ENCODE measurements at places on chromosomes 13 and 19. TPM values are rescaled to one million over a fixed set of nuclear protein-coding genes. Genes with fewer than 3 reads are reported as not detected.
A peak's percentile ranks its signal among the peaks of the same experiment; 100 is the strongest.

DNA sequence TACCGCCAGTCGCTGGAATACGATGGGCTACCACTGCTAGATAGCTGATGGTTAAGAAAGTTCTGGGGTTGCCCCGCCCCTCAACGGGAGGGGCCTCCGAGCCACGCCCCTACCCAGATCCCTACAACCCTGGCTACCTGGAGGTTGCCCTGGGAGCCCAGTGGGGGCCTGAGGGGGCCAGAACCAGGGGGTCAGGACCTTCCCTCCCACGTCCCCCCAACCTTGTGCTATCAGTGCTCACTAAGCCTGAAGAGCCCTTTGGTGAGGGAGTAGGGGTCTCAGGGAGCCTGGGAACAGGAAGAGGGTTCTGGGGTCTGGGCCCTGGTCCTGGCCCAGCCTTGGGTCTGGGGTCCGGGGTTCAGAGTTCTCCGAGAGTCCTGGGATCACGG lies 8.9 kb downstream of the OCEL1 start:
- DNase-seq = peak; percentile 64
- H3K4me1 ChIP-seq = peaks cover 13% of the 10 kb centered on the region
- no peaks in the 10 kb centered on the region for H3K27me3 ChIP-seq
- H3K27ac ChIP-seq = peak overlapping the region; percentile 51
- H3K4me3 ChIP-seq = peak overlapping the region; percentile 6

DNA sequence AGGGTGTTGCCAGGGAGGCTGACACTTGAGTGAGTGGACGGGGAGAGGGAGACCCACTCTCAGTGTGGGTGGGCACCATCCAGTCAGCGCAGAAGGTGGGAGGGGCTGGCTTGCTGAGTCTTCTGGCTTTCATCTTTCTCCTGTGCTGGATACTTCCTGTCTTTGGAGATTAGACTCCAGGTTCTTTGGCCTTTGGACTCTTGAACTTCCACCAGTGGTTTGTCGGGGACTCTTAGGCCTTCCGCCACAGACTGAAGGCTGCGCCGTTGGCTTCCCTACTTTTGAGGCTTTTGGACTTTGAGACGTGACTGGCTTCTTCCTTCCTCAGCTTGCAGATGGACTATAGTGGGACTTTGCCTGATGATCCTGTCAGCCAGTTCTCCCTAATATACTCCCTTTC lies 4.3 kb upstream of the LENG8 start:
- no peak overlapping the region for H3K4me3 ChIP-seq
- no peaks in the 10 kb centered on the region for H3K36me3 ChIP-seq
- H3K27ac ChIP-seq = no peak overlapping the region
- peaks cover 5% of the 10 kb centered on the region for H3K4me1 ChIP-seq
- no peak for DNase-seq
- no peaks in the 10 kb centered on the region for H3K27me3 ChIP-seq

DNA sequence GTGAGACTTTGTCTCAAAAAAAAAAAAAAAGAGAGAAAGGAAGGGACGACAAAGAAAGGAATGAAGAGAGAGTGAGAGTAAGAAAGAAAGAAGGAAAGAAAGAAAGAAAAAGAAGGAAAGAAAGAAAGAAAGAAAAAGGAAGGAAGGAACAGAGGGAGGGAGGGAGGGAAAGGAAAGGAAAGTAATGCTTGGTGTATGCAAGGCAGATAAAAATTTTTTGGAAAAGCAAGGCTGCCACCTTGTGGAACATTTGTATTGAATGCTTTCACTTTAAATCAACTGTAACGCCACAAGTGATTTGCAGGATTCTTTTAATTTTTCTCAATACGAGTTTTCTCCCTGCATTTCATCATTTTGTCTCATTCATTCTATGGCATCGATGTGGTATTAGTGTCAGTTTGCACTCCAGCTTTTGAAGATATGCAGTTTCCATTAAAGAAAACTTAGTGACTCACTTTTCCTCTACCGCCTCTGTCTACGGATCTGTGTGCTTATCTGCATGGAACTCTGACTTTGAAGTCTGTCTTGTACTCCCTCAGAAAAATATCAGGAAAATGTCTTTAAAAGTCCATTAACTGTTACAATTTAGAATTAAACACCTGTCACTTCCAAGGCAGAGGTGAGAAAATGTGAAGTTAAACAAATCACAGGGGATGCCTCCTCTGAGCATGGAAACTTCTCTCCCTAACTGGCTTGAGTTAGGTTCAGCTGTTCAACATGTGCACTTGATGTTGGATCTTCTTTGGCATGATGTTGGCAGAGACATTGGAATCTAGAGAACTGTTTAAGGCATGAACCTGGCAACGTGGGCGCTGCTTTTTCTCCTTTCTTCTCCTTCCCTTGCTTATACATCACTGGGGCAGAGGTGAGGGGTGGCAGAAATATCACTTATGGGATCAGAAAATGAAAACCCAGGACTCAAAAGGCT lies 20.0 kb upstream of the ZDHHC20 start:
- H3K4me1 ChIP-seq = no peaks in the 10 kb centered on the region
- H3K4me3 ChIP-seq = no peak overlapping the region
- no peaks in the 10 kb centered on the region for H3K36me3 ChIP-seq
- H3K27me3 ChIP-seq = no peaks in the 10 kb centered on the region

The CXCL17 gene
- total RNA-seq = not detected

GRCh38 chr13:40765602-40766001 lies 5.4 kb downstream of the MRPS31 start:
- H3K4me3 ChIP-seq = no peak overlapping the region
- H3K36me3 ChIP-seq = no peaks in the 10 kb centered on the region
- no peaks in the 10 kb centered on the region for H3K4me1 ChIP-seq
- DNase-seq = no peak
- H3K27ac ChIP-seq = no peak overlapping the region

The ANGPTL8 gene
- not detected for total RNA-seq

DNA sequence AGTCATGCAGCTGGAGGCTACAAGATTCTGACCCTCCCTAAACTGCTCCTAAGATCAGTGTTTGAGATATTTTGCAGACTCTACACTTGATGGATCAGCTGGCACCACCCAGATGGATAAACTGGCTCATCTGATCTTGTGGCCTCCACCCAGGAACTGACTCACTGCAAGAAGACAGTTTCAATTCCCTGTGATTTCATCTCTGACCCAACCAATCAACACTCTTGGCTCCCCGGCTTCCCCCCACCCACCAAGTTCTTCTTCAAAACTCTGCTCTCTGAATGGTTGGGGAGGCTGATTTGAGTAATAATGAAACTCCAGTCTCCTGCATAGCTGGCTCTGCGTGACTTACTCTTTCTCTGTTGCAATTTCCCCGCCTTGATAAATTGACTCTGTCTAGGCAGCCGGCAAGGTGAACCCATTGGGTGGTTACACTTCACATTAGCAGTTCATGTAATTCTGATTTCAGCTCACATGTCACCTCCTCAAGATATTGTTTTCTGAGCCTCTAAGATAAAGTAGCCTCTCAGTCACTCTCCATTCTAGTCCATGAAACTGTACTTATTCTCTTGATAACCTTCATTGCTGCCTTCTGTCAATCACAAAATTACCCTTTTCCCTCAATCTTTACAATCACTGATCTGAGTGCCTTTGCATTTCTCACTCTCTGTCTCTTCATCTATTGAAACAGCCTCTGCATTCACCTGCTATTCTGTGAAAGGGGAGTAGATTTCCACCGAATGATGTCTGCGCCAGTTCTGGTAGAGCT lies 9.9 kb upstream of the FPR3 start:
- H3K36me3 ChIP-seq = no peaks in the 10 kb centered on the region
- no peaks in the 10 kb centered on the region for H3K4me1 ChIP-seq
- no peaks in the 10 kb centered on the region for H3K27me3 ChIP-seq
- no peak overlapping the region for H3K27ac ChIP-seq
- H3K4me3 ChIP-seq = no peak overlapping the region
- peak; percentile 43 for DNase-seq

GRCh38 chr19:3309724-3310123 lies 56.7 kb upstream of the NFIC start:
- no peak overlapping the region for H3K27ac ChIP-seq
- DNase-seq = no peak
- H3K4me3 ChIP-seq = no peak overlapping the region
- no peaks in the 10 kb centered on the region for H3K4me1 ChIP-seq

GRCh38 chr13:28166257-28166656 lies 27.9 kb downstream of the PAN3 start:
- DNase-seq = no peak
- no peaks in the 10 kb centered on the region for H3K27me3 ChIP-seq
- H3K4me1 ChIP-seq = no peaks in the 10 kb centered on the region
- no peaks in the 10 kb centered on the region for H3K36me3 ChIP-seq

- no peaks in the 10 kb centered on the region for H3K4me1 ChIP-seq
- no peak for DNase-seq
- no peak overlapping the region for H3K4me3 ChIP-seq
- H3K36me3 ChIP-seq = no peaks in the 10 kb centered on the region
Observed at GRCh38 chr19:33310606-33311325, 8.4 kb upstream of the CEBPA start.

GRCh38 chr13:33639626-33640080 lies 178.3 kb upstream of the RFC3 start:
- H3K4me1 ChIP-seq = peaks cover 15% of the 10 kb centered on the region
- H3K4me3 ChIP-seq = no peak overlapping the region

The ZNF274 gene
- total RNA-seq = 28.3 TPM

- H3K27ac ChIP-seq = no peak overlapping the region
- no peak overlapping the region for H3K4me3 ChIP-seq
- H3K36me3 ChIP-seq = no peaks in the 10 kb centered on the region
- H3K27me3 ChIP-seq = no peaks in the 10 kb centered on the region
Observed at GRCh38 chr13:46905249-46905648, 8.4 kb upstream of the HTR2A start.

The CYP2S1 gene
- 1.2 TPM for total RNA-seq

DNA sequence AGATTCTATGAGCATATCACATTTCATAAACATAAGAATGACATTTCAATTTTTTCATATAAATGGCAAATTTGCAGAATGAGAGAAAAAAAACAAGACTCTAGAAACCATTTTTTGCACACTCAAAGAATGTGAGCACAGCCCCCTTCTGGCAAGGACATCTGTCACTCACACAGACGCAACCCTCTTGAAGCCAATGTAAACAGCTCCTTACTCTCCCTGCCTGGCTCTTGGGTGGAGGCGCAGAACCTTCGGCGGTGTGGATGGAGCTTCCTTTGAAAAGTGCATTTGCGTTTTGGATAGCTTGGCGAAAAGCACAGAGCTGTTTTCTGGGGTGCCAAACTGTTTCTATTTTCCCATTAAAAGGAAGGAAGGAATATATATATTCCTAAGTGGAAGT lies 367.6 kb upstream of the TSHZ3 start:
- no peaks in the 10 kb centered on the region for H3K27me3 ChIP-seq
- H3K4me3 ChIP-seq = no peak overlapping the region
- H3K4me1 ChIP-seq = no peaks in the 10 kb centered on the region
- no peak for DNase-seq
- H3K27ac ChIP-seq = no peak overlapping the region

DNA sequence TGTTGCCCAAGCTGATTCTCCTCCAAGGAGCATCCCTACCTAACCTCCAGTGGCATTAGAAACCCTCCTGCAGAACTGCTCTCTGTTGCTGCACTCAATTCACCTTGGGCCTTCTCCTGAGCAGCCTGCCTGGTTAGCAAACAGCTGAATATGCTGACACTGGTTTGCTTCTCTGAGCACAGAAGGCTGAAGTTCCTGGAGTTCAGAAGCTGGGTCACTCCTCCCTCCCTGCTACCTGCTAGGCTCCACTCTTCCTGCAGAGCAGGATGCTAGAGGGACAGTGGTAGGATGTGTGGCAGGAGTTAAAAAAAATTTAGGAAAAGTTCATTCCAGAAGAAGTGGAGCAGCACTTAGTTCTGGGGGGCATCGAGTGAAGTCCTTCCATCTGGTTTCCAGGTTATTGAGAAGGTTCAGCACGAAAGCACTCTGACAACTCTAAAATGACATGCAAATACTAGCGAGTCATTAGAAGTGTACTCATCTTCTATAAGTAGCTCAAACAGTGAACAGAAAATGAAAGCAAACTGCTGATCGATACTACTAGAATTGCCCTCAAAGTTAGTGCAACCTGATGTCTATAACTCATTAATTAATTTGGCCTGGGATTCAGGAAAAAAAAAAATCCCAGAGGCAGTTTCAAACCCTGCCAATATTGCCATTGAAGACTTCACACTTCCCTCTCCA lies 293.7 kb downstream of the POU4F1 start:
- H3K27me3 ChIP-seq = no peaks in the 10 kb centered on the region
- no peak for DNase-seq
- no peaks in the 10 kb centered on the region for H3K36me3 ChIP-seq
- H3K27ac ChIP-seq = no peak overlapping the region

- H3K27me3 ChIP-seq = no peaks in the 10 kb centered on the region
- H3K36me3 ChIP-seq = no peaks in the 10 kb centered on the region
- H3K4me3 ChIP-seq = peak overlapping the region; percentile 0
- no peaks in the 10 kb centered on the region for H3K4me1 ChIP-seq
- H3K27ac ChIP-seq = no peak overlapping the region
Observed at GRCh38 chr13:49258089-49258796, 10.5 kb downstream of the CDADC1 start.

- no peaks in the 10 kb centered on the region for H3K4me1 ChIP-seq
- no peaks in the 10 kb centered on the region for H3K36me3 ChIP-seq
- H3K27me3 ChIP-seq = no peaks in the 10 kb centered on the region
- no peak for DNase-seq
Observed at GRCh38 chr19:3268326-3268725, 43.9 kb downstream of the CELF5 start.

DNA sequence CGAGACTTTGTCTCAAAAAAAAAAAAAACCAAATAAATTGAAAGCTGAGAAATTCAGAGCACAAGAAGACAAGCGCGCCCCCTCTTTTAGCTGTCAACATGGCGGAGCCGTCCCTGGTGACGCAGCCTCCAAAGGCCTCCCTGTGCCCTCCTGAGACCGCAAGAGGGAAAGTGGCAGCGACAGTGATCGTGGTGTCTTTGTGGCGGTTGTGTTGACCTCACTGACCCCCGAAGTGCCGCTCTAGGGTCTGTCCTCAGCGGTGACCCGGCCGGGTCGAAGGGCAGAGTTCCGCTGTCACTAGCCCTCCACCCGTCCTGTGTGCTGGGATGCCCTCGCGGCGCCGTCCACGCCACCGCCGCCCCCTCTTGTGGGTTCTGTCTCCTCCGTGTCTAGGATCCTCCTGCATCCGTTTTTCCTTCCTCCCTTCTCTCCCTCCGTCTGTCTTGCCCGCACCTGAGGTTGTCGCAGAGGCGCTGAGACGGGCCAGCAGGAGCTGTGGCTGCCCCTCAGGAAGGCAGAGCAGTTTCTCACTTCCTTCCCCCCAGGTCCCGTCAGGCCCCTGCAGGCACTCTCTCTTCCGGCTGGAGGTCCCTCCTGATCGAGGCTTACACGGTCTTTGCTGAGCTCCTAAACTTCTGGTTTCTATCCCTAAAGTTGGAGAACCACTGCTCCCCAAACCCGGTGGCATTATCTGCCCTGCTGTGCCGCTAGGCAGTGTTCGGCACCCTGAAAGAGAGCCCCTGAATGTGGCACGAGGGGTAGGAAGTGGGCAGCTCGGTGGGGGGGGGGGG lies 7.2 kb downstream of the UHRF1 start:
- H3K27me3 ChIP-seq = no peaks in the 10 kb centered on the region
- no peak for DNase-seq
- H3K4me3 ChIP-seq = no peak overlapping the region
- H3K27ac ChIP-seq = no peak overlapping the region
- H3K36me3 ChIP-seq = no peaks in the 10 kb centered on the region

The PALM3 gene
- 0.55 TPM for total RNA-seq

GRCh38 chr19:44891016-44891882 lies at the start of gene TOMM40:
Gene TOMM40 (plus strand): TSS chr19:44891254. CDS start chr19:44891416, 162 bp downstream.
- H3K36me3 ChIP-seq = no peaks in the 10 kb centered on the region
- no peak for DNase-seq
- peaks cover 4% of the 10 kb centered on the region for H3K4me1 ChIP-seq
- peak within 1 kb of the TSS; percentile 96 for H3K27ac ChIP-seq

Data from uterus (tissue), 4 donors.